ENCODE measurements at places on chromosomes 5 and 9.

DNA sequence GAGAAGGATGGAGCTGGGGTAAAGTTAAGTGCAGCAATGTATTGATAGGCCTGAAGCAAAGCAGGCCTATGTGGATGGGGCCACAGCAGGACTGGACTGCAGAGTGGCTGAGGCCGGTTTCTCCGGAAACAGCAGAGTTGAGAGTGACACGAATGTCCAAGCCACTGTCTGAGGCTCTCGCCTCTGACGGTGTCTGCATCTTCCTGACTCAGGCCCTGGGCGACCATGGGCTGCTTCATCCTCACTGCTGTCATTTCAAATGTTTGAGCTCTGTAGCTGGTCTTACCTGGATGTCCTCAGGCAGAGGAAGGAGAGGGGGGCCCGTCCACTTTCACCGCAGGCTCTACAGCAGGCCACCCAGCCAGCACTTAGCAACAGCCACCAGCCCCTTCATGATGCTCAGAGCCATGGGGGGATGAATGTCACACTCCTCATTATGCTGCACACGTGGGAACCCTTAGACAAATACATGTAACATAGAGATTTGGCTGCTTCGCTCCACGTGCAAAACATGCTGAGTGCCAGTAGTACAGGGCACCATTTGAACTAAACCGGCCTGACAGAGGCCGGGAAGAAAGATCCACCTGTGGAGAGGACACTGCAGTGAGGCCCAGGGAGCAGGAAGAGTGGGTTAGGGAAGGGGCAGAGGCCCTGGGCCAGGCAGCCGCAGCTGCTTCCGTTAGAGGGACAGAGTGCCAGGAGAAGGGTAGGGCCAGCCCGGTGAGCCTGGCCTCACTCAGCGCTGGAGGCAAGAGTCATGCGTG, 31.7 kb upstream of the NXNL2 start:
- DNase-seq = no peak

GRCh38 chr9:79432485-79432884, 139.3 kb upstream of the TLE4 start:
- no peak for DNase-seq

DNA sequence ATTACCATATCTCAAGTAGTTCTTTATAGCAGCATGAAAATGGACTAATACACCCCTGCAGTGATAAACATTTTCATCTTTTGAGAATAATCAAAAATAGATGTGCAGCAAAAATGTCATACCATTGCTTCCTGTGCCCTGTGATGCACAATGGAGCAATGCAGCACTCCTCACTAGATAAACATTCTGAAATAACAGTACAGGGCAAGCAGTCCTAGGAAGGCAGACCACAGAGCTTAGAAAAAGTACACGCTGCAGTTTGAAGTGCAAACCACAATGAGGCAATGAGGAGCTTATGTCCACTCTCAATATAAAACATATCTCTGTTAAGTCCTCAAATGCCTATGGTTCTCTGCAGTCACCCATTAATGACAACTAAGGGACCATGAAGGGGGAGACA, 367.6 kb downstream of the PDE4D start:
- DNase-seq = no peak

DNA sequence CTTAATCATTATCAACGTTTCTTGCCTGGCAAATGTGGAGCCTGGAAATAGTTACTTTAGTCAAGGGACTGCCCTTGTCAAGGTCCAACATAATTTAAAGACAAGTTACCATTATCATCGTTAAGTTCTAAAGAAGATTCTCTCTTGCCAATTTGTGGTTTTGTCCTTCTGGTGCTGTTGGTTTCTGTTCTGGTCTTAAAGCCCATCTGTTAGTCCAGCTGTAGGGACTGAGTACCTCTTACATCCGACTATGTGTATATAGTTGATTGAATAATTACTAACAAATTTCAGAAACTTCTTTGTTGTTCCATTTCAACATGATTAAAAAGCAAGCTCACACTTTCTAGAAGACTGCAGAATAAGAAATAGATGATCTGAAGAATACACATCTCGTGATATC, 1854.9 kb downstream of the MAT2B start:
- DNase-seq = no peak

- no peak for DNase-seq
These were observed 288.8 kb upstream of the ADAMTSL1 start for GRCh38 chr9:18185196-18185595.

GRCh38 chr9:86202338-86202882, 57.0 kb downstream of the C9orf153 start:
- peak; percentile 52 for DNase-seq

DNA sequence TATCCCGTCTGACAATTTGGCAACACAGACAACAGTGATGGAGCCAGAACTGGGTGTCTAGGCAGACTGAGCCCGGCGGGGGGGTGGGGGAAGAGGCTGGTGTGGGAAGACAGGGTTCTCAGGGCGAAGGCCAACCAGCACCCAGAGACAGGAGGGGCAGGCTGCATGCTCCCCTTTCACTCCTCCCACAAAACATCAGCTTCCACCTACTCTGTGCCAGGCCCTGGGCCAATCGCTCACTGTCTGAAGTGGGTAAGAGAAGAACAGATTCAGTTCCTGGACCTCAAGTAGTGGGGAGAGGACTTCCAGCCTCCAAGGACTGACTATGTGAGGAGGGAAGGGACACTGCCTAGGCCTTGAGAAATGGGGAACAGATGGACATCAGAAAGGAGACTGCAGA, 2.8 kb downstream of the SNCB start:
- no peak for DNase-seq

GRCh38 chr5:104088876-104089778, 526.5 kb upstream of the NUDT12 start:
- DNase-seq = no peak

GRCh38 chr5:111238431-111239225, 14.4 kb downstream of the CAMK4 start:
- no peak for DNase-seq

DNA sequence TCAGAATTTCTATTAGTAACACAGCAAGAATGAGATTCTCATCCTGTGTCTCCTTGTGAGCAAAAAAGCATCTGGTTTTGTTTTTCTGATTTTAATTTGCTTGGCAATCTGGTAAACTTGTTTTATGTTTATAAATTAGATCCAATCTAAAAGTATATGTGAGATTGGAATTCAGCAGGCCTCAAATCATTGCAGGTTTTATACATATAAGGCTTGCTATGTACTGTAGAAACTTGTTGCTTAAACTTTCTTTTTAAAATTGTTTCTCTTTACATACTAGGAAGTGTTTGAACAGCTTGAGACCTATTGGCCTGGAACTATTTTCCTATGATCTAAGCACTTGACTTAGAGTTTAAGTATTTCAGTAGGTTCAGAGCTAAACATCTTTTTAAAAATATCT, 1037.8 kb downstream of the NR2F1-AS1 start:
- DNase-seq = no peak

- DNase-seq = no peak
These were observed 146.5 kb downstream of the LPAR1 start for GRCh38 chr9:110891760-110892159.

- DNase-seq = peak; percentile 33
These were observed 4.1 kb downstream of the DENND1A start for GRCh38 chr9:123925819-123926218.

- no peak for DNase-seq
These were observed 127.3 kb downstream of the STARD4 start for GRCh38 chr5:111385051-111385450.

GRCh38 chr9:98701576-98701975, 7.2 kb downstream of the GABBR2 start:
- DNase-seq = no peak

DNA sequence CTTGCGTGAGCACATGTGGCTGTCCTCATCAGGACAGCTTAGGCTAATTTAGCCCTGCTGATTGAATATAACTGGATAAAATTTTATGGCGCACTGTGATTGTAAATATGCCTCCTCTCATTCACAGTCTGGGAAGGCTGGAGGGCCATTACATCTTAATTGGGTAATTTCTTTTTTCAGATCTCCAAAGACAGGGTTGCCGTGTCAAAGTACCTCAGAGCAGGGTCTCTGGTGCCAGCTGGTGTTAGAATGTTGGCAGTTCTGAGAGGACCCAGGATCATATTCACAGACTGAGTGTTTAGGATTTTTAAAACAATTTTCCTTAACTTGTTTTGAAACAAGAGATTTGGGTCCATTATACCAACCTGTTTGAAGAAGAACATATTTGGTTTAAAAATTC, 455.7 kb upstream of the TLE4 start:
- DNase-seq = no peak

- DNase-seq = no peak
These were observed 354.2 kb upstream of the EFNA5 start for GRCh38 chr5:108024986-108025385.

DNA sequence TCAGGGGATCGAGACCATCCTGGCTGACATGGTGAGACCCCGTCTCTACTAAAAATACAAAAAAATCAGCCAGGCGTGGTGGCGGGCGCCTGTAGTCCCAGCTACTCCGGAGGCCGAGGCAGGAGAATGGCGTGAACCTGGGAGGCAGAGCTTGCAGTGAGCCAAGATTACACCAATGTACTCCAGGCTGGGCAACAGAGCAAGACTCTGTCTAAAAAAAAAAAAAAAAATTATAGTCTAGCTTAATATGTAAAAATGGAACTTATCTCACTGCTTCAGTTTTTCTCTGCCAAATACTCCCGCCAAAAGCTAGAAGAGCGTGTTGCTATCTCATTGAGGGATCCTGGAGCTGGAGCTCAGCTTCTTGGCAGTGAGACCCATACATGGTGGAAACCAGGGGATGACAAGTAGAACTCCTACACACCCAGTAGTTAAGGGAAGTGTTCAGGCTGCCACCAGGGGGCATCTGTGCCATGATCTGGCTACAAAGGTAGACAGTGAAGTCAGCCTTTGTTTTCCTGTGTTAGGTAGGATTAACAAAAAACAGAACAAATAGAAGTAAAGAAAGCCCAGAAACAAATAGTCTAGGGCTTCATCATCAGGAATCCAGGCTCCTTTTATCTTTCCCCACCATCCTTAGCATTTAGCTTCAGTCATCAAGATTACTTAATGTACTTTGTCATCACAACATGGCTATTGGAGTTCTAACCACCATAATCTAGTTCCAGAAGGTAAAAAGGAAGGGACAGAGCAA, 33.6 kb upstream of the GLIPR2 start:
- DNase-seq = peak; percentile 83

- no peak for DNase-seq
These were observed 593.7 kb downstream of the IRX1 start for GRCh38 chr5:4189317-4189716.

GRCh38 chr9:115757461-115757860, 396.1 kb upstream of the PAPPA start:
- DNase-seq = no peak

DNA sequence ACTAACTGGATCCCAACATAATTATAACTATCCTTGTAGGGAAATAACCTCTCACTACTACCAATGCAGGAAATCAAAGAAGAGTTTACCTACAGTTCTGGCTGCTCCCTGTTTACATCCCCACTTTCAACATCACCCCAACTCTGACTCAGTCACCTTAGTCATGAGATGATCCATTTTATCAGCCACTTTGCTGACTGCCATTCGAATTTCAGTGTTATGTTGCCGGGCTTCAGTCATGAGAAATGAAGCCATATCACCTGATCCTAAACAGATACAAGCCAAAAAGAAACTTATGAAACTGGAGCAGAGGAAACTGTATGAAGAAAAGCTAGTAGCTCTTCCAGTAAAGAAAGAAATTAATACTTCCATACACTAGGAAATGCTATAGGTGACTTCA, 33.7 kb downstream of the SLC31A2 start:
- DNase-seq = no peak

GRCh38 chr9:113219969-113220368, 1.1 kb downstream of the FKBP15 start:
- DNase-seq = peak; percentile 70

- DNase-seq = no peak
These were observed 1.7 kb upstream of the IRX1 start for GRCh38 chr5:3593771-3594509.

- peak; percentile 91 for DNase-seq
These were observed 53.5 kb downstream of the RGS3 start for GRCh38 chr9:113516840-113517577.

DNA sequence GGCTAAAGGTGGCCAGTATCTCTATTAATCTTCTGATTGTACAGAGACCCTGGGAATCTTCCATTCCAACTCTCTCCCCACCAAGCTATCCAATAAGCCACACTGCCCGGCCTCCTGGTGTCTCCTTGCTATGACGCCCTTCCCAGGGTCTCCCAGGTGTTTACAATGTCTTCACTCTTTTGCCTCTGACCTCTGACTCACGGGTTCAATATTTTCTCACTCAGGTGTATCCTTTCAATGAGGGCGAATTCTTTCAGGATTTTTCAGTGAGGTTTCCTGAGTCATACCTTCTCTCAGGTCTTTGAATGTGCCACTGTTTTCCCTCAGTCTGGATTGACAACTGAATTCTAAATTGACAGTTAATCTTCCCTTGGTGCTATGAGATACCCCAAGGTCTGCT, 53.7 kb upstream of the IRX4 start:
- DNase-seq = no peak

GRCh38 chr5:65103756-65104440, 335.2 kb downstream of the CWC27 start:
- DNase-seq = no peak

- no peak for DNase-seq
These were observed 222.0 kb downstream of the MAN2A1 start for GRCh38 chr5:109911731-109912130.

DNA sequence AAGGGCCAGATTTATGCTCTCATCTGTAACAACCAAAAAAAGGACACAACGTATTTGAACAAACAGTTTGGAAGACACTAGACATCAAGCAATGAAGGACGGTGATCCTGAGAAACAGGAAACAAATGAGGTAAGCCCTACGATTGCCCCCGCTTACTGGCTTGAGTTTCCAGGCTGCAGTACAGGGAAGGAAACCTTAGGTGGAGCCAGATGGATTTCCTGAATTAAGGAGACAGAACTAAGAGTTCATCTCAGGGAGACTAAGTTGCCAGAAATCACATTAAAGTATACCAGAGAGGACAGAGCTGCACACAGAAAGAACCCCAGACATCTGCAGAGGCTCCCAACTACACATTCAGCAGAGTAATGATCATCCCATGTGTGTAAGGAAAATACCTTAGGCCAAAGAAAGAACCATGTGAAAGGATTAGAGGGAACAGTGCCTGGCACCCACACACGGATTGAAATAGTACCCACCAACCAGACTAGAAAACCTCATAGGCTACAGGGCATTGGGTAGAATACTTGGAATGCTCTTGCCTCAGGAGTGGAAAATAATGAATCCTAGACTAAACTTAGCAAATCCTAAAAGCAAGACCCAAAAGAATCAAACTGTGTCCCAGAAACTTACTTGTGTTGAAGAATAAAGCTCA, 99.3 kb upstream of the NIPBL start:
- DNase-seq = no peak

DNA sequence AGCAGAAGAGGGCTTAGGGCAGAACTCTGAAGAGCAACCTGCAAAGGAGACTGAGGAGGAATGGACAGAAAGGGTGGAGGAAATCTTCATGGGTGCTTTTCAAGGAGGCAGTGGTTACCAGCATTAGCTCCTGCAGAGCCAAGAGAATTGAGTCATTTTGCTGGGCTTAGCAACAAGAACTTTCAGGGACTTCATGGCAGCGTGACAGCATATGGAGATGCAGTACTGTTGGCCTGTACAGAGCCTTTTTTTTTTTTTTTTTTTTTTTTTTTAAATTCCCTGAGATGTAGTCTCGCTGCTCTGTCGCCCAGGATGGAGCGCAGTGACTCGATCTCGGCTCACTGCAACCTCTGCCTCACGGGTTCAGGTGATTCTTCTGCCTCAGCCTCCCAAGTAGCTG, 296.0 kb upstream of the DMRT1 start:
- no peak for DNase-seq

- no peak for DNase-seq
These were observed 112.2 kb downstream of the FGF18 start for GRCh38 chr5:171531638-171532037.

GRCh38 chr9:114140850-114141249, 14.5 kb upstream of the COL27A1 start:
- DNase-seq = no peak
